Dermis blood vessel endothelial cell (primary cell): ENCODE measurements at places on chromosomes 7 and 10. TPM values are rescaled to one million over a fixed set of nuclear protein-coding genes. Genes with fewer than 3 reads are reported as not detected.

DNA sequence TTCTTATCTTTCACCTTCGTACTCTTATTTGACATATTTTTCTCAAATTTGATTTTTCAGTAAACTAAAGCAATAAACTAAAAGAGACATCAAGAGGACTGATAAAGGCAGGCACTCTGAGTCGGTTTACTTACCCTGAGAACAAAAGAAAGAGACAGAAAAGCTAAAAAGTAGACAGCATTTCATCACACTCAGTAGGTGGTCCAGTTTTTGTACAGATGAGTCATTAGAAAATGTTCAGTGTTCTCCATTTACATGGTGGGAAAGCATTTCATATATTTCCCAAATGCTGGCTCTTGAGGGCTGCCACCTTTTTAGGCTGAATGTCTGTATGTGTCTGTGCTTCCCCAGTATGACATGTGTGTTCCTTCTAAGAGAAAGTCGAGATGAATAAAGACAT lies 52.7 kb downstream of the NHLRC2 start:
- DNase-seq: no peak

RBAK gene
- 8.7 and 10.1 TPM in 2 replicates for total RNA-seq

DNA sequence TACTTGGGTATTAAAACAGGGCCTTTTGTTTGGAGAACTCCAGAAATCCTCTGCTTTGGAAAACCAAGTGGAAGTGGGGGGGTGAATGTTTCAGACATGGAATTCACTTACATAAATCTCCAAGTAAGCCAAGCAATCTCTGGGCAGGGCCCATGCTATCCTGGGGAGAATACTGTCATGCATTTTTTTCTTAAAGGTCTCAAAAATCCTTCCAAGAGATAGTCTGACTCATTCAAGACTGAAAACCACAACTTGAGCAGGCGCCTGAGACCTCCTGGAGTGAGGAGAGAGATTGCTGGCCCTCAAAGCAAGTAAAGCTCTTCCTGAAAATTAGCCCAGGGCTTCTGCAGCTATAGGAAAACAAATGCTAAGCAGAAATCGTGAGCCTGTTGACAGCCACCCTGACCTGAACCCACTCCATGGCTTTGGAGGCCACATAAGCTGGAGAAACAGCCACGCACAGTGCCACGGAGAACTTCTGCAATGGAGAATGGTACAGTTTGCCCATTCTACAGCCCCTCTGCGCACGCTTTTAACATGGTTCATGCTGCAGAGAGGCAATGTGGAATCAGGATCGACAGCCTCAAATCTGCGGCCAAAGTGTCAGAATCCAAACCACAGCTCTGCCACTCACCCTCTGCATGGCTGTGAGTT lies 203.1 kb upstream of the AUTS2 start:
- no peak for DNase-seq

VSTM4 gene
- 0.56 and 1.0 TPM in 2 replicates for total RNA-seq

DNA sequence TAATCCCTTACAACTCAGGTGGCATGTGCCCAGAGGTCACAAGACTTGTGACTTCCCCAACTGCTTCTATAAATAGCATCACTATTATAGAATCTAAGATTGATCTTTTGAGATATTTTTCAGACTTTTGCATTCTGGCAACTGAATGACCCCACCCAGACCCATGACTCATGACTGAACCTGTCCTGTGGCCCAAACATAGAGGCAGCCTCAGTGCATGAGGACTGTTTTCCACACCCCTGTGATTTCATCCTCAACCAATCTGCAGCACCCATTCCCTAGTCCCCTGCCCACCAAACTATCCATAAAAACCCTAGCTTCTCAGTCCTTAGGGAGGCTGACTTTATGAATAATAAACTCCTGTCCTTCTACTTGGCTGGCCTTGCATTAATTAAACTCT lies 84.5 kb downstream of the MICU1 start:
- DNase-seq: no peak
